ENCODE measurements at places on chromosomes 11 and 22.

GRCh38 chr22:36452250-36452977 is 29.0 kb downstream of the TXN2 start:
- no peak for DNase-seq

DNA sequence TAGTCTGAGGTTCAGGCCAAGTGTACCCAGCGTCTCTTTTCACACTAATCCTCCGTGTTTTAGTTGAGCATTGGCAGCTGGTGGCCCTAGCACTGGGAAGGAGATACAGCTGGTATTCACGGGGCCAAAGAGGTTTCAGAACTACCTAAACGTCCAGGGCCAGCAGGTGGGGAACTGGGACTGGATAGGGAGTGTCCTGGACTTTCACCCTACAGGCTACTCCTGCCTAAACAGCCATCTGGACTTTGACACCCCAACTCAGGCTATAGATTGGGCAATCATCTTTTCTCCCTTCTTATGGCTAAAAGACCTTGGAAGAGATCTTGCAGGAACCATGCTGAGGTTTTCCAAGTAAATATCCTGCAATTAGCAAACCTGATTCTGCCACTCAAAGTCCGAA is 2.8 kb downstream of the SPON1 start:
- no peak for DNase-seq

GRCh38 chr11:72129381-72129780 is 6.1 kb upstream of the FOLR3 start:
- no peak for DNase-seq

DNA sequence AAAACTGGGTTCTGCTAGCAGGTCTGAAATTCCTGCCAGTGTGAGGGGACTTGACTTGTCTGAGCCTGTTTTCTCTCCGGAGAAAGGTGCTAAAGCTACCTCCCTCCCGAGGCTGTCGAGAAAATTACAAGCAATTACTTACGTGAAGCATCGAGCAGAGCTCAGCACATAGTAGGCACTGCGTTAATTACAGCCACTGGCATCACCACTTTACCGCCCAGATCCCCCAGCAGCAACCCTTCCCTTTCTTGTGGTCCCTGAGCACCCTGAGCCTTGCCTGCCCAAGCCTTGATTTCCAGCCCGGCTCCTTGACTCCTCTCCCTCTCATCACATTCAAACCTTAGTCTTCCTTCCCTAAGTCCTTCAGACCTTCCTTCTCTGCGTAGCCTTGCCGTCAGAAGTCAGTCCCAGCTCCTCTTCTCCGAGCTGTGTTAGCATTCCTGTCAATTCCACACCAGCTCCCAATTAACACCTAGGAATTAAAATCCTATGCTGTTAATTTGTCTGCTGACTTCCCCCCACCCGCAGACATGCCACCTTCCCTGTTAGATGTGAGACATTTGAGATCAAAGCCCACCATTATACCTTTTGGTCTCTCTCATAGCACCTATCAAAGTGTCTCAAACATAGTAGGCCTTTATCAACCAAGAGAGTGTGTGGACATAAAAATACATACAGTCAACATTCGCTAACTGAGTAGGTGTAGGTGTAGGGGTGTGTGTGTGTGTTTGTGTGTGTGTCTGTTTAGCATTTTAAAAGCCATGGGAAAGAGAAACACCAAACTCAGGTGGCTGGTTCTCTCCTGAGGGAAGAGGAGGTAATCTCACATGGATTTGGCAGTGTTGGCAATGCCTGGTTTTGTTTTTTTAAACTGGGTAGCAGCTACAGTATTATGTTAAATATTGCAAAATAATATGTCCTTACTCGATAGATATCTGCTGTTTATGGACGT is 2.8 kb upstream of the KCNJ5 start:
- DNase-seq = no peak

GRCh38 chr11:69352715-69353319 is 58.9 kb downstream of the MYEOV start:
- DNase-seq = no peak

- DNase-seq = no peak
Observed at GRCh38 chr22:41911001-41911611, 3.8 kb downstream of the SHISA8 start.

DNA sequence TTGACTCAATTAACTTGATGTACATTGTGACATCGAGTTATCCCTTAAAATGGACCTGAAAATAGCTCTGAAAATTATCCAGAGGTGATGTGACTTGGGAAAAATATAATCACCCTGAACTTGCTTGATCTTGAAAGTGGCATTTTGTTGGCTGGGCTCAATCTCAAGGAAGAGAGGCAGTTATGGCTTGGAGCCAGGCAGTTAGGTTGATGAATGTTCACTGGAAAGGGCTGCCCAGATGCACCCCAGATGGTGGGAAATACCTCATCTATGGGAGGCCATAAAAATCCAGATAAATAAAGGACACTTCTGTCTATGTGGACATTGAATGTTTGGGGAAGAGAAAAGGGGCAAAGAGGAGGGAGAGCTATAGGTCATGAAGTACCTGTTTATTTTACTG is 55.7 kb upstream of the OR5AN1 start:
- DNase-seq = no peak

DNA sequence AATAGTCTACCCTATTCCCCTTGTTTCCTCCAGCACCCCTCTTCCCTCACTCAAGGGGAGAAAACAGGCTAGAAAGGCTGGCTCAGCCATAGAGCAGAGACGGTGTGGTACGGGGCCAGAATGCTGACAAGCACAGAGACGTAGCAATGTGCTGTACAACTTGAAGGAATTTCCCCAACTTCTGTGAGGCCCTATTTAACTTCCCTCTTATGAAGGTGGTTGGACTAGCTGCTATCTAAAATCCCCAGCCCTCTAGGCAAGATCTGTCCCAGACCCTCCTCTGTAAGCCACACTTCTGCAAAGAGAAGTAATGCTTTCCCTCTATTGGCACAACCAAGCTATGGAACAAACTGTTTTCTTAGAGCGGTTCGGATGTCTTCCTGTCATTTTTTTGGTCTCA is 37.8 kb downstream of the PLEKHA7 start:
- no peak for DNase-seq

DNA sequence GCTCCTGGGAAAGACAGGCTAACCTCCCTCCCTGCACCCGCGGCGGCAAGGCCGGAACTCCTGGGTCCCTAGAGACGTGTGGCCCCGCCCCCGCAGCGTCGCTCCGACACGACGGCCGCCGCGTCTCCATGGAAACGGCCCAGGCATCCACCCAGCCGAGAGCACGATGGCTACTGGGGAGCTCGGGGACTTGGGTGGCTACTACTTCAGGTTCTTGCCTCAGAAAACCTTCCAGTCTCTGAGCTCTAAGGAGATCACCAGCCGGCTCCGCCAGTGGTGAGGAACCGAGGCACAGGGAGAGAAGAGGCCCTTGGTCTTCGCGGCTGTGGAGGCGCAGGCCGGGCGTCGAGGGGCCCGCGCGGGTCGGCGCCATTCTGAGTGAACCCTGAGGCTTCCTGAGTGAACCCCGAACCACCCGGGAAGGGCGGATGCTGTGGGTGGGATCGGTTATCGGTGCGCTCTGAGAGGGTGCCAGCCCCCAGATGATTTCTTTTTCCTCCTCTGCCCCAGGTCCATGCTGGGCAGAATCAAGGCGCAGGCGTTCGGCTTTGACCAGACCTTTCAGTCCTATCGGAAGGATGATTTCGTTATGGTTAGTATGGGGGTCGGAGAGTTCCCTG is at the start of gene CFAP300:
TSS of gene CFAP300 (plus strand) at position 133 of the 620 bp plus-strand sequence. CDS start at position 167, 34 bp downstream.
- DNase-seq = peak; percentile 11

DNA sequence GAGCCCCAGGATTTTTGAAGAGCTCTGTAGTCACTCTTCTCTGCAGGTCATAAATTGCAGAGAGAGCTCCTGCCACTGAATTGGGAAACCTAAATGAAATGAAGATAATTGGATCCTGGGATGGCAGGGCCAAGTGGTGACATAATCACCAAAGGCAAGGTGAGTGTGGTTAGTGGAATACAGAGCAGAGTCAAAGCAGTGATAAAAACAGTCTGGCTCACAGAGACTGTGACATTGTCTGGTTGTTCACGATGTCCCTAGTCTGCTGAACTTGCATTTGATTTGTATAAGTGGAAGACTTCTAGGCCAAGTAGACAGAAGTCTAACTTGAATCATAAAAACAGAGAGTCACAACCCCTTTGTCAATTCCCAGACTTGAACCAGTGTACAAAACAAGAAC is 26.8 kb upstream of the SPATA19 start:
- DNase-seq = no peak

GRCh38 chr22:21714059-21714770 is 21.4 kb downstream of the YPEL1 start:
- DNase-seq = no peak

GRCh38 chr11:125345421-125346178 is 150.5 kb downstream of the FEZ1 start:
- peak; percentile 55 for DNase-seq

GRCh38 chr11:103928802-103929161 is 107.7 kb upstream of the DDI1 start:
- no peak for DNase-seq

GRCh38 chr11:120388261-120388660 is 52.0 kb downstream of the ARHGEF12 start:
- no peak for DNase-seq

- DNase-seq = no peak
Observed at GRCh38 chr11:66844496-66845142, 1.4 kb downstream of the RCE1 start.

GRCh38 chr11:82756765-82757639 is 23.3 kb upstream of the FAM181B start:
- peak; percentile 49 for DNase-seq

DNA sequence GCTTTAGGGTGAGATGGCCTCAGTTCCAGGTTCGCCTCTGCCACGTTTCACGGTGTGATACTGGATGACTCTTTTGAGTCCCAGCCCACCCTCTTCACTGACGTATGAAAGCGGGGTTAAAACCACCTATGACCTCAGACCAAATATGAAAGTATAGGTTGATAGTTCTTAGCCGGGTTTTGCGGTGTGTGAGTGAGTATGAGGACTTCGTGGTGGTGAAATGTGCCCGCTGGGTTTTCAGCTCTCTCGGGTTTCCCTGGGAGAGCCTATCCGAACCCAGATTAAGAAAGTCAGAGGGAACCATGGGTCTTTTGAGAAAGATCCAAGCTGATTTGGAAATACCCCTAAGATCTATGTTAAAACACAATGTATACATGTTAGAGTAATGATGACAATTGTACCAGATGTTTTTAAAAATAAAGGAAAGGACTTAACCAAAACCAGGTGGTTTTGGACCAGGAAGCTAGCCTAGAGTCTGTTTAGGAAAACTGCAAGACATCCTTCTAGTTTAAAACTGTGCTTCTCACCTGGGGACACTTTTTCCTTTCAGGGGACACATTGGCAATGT is 25.8 kb upstream of the ST3GAL4 start:
- DNase-seq = no peak

GRCh38 chr11:1226226-1226985 is 3.5 kb downstream of the MUC5B start:
- DNase-seq = no peak
